HS-5 (cell line): ENCODE measurements at places on chromosomes 12 and 14.
A peak's percentile ranks its signal among the peaks of the same experiment; 100 is the strongest.

- DNase-seq = no peak
Observed at GRCh38 chr12:85369365-85370154, 89.5 kb downstream of the ALX1 start.

DNA sequence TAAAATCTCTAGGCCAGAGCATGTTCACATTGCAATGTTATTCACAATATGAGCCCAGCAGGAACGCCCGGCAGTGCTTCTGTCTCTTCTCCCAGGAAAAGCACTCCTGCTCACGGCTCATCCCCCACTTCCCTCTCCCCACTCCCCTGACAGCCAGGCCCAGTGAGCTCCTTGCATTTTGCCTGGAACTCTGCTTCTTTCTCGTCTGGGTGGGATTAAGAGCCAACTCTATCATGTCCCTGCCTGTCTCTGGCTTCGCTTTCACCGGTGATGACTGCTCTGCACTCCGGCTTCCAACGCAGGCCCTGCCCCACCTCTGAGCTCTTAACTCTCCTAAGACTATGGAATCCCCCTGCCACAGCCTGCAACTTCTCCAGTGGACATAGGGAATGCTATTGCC lies 2.5 kb downstream of the PLEK2 start:
- DNase-seq = no peak

- peak; percentile 89 for DNase-seq
Observed at GRCh38 chr12:67811437-67812361, 163.2 kb downstream of the DYRK2 start.

DNA sequence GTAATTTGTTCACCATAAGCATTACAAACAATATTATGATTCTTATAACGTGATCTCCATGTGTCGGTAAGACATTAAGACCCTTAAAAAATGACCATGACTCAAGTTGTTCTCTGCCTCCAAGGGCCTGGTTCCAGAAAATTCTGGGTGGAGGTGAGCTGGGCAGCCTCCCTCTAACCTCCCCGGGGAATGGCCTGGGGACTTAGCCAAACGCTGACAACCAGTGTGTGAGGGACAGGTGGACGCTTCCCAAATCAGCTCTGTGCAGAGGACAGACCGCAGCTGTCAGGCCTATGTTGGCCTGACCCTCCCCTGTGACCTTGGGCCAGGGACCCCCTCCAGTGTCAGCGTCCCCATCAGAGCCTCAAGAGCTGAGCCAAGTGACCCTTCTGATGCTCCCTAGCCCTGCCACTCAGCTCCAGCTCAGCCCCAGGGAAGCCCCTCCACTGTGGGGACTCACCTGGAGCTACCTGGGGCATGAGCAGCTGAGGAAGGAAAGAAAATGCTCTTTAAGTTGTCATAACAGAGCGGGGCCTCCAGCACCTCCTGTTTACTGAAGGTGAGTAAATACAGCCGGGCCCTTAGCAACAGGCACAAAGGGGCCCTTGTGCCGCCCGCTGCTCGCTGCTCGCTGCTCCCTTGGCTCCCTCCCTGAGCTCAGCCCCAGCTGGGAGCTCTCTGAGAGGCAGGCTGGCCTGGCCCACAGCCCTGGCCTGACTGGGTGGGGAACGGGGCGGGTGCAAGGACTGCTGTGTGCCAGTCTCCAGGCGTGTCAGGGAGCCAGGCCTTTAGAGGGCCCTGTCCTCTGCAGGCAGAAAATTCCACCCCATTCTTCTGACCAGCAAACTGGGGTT lies 116.6 kb downstream of the CALM1 start:
- DNase-seq = no peak

DNA sequence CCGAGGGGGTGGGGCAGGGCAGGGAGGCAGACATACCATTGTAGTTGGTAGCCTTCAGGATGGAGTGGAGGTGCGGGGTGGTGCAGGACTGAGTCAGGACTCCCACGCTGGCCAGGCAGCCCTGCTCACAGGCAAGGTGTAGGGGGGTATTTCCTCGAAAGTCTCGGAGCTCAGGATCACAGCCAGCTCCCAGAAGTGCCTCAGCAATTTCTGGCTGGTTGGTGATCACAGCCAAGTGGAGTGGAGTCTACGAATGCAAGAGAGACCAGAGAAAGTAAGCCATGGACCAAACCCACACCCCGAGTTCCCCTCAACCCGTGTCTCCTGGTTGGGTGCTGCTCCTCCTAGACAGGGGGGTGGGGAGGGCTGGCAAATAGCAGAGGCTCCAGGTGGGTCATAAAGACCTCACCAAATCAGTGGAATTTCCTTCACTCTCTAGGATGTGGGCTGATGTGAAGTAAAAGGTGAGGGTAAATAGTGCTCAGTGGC lies 1.4 kb downstream of the NFKBIA start:
- DNase-seq = no peak

GRCh38 chr12:108572166-108572790 lies 9.9 kb downstream of the ISCU start:
- no peak for DNase-seq

GRCh38 chr12:87509237-87509820 lies 519.9 kb downstream of the C12orf50 start:
- DNase-seq = peak; percentile 38

DNA sequence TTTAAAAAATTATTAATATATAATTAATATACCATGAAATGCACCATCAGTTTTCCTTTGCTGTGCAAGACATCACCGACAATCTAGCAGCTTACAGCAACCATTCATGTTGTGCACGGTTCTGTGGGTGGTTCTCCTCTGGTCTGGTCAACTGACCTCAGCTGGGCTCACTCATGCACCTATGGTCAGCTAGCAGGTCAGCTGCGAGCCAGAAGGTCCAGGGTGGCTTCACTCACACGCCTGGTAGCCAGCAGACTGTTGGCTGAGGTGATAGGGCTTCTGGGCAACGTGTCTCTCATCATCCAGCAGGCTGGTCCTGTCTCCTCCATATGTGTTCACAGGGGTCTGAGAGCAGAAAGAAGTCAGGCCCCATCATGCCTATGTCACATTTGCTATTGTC lies 210.4 kb downstream of the KIF26A start:
- no peak for DNase-seq

DNA sequence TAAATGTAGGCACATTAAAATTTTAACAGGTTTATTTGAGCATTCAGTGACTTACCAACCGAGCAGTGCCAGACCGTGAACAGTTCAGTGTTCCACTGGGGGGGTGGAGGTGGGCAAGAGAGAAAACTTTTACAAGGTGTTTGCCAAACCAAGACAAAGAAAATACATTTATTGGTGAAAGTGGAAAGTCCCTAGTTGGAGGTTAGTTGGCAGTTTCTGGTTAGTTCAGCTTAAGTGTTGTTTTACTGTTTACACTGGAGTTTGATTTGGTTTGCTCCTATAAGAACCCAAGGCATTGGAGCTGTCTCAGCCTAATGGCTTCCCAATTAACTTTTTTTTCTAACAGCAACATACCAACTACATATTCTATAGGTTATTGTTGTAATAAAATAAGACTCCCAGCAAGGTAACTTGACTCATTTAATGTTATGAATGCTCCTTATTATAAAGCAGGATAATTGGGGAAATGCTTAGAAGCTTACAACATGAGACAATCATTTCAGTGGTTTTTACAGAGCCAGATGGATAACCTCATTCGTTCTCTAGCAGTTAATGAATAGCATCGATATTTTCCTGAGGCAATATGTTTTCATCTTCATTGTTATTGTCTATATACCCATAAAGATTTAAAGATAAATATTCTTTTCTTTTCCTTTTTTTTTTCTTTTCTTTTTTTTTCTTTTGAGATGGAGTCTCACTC lies 115.8 kb downstream of the ETNK1 start:
- DNase-seq = no peak

GRCh38 chr12:28601570-28602058 lies 411.4 kb downstream of the CCDC91 start:
- no peak for DNase-seq

GRCh38 chr14:99503848-99504453 lies 22.7 kb downstream of the CCNK start:
- no peak for DNase-seq

- no peak for DNase-seq
Observed at GRCh38 chr14:64983439-64984310, 3.0 kb upstream of the FNTB start.

DNA sequence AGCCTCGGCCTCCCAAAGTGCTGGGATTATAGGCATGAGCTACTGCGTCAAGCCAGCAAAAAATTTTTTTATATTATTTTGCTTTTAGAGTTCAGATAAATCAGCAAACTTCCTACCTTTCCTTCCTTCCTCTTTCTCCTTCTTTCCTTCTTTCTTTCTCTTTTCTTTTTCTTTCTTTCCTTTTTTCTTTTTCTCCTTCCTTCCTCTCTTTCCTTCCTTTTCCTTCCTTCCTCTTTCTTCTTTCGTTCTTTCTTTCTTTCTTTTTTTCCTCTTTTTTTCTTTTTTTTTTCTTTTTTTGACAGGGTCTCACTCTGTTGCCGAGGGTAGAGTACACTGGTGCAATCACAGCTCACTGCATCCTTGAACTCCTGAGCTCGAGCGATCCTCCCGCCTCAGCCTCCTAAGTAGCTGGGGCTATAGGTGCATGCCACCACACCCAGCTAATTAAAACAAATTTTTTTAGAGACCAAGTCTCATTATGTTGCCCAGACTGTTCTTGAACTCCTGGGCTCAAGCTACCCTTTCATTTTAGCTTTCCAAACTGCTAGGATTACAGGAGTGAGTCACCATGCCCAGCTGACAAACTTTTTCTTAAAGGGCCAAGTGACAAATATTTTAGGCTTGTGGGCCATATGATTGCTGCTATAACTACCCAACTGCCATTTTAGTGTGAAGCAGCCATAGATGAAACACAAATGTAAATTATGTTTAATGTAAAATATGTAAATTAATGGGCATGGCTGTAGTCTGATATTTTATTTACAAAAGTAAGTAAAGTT lies 7.1 kb upstream of the WASHC4 start:
- DNase-seq = peak; percentile 45

DNA sequence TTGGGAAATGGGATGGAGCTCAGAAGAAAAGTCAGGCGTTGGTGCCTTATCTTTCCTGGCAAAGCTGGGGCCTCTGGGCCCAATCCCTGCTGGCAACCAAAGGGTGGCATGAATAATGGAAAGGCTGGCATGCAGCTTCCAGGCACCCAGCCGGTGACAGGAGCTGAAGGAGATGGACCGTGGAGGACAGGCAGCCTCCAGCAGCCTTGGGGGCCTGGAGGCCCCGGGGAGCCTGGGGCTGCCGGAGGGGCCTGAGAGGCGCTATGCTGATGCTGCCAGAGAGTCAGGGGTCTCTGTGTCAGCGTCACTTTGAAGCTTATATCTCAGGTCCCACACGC lies 38.2 kb upstream of the EML1 start:
- DNase-seq = no peak

- DNase-seq = no peak
Observed at GRCh38 chr14:80350707-80351106, 139.4 kb upstream of the DIO2 start.

DNA sequence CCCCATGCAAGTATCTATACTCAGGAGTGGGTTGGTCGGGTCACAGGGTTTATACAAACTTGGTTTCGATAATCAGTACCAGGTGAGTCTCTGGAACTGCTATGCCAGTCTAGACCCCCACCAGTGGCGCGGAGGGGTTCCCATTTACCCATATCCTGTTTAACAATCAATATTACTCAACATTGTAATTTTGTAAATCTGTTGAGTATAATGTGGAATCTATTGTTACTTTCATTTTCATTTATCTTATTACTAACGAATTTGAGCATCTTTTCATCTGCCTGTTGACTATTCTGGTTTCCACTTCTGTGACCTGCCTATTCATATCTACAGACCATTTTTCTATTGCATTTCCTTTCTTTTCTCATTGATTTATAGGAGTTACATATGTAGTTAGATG lies 275.2 kb upstream of the CRY1 start:
- DNase-seq = no peak

- no peak for DNase-seq
Observed at GRCh38 chr12:101906226-101906625, 28.8 kb downstream of the DRAM1 start.

- no peak for DNase-seq
Observed at GRCh38 chr14:33704481-33704880, 246.4 kb downstream of the EGLN3 start.
